ENCODE measurements at places on chromosomes 16 and 17. TPM values are rescaled to one million over a fixed set of nuclear protein-coding genes. Genes with fewer than 3 reads are reported as not detected.

AFMID gene
- 72.9 TPM for total RNA-seq

DNA sequence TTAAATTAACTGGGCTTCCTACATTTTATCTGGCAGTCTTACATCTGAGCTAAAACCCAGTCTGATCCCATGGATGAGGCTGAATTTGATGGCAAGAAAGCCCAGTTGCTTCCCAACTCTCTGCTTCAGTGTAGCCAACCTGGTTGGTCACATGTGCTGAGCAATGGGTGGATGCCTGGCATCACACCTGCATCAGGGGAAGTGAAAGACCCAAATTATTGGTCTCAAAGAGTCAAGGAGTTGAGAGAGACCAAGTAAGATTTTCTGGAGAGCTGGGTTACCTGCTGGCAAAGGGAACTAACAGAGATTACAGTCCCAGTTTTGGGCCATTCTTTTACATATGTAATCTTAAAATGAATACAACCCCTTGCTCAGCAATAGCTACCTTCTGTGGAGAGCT lies 38.8 kb downstream of the RGS9 start:
- H3K4me1 ChIP-seq = no peaks in the 10 kb centered on the region
- no peaks in the 10 kb centered on the region for H3K36me3 ChIP-seq
- no peak overlapping the region for H3K4me3 ChIP-seq
- no peak overlapping the region for H3K27ac ChIP-seq

- H3K27ac ChIP-seq = no peak overlapping the region
- no peak for DNase-seq
- no peaks in the 10 kb centered on the region for H3K4me1 ChIP-seq
- H3K36me3 ChIP-seq = no peaks in the 10 kb centered on the region
- no peak overlapping the region for H3K4me3 ChIP-seq
These were observed 119.6 kb downstream of the CYLD start for GRCh38 chr16:50861451-50861850.

FOXL1 gene
- 0.75 TPM for total RNA-seq

DNA sequence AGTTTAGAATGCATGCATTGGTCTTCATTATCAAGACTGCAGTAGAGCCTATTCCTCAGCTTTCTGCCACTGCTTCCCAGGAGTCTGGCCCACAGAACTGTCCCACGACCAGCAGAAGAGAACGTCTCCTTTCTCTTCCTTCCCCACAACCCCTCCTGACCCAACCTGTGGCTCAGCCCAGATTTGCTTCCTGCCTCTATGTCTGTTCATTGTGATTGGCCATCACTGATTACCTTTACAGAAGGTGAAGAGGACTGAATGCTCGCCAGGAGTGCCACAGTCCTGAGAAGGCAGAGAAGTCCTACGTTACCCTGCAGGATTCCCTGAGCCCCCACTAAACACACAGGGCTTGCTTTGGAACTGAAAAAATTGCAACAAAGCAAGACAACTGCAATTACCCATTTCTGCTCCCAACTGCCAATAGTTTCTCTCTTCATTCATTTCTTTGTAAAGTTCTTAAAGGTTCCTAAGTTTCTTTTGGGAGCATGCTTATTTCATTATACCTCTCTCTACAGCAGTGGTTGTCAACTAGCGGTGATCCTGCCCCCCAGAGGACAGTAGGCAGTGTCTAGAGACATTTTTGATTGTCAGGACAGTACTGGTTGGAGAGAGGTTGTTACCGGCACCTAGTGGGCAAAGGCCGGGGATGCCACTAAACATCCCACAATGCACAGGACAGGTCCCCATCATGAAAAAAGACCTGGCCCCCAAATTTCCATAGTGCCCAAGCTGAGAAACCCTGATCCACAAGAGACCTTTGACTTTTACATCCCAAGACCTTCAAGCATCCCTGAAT lies 4.5 kb upstream of the NAT9 start:
- DNase-seq = no peak
- H3K4me1 ChIP-seq = peaks cover 5% of the 10 kb centered on the region
- H3K4me3 ChIP-seq = no peak overlapping the region
- H3K36me3 ChIP-seq = no peaks in the 10 kb centered on the region
- H3K27me3 ChIP-seq = no peaks in the 10 kb centered on the region

DNA sequence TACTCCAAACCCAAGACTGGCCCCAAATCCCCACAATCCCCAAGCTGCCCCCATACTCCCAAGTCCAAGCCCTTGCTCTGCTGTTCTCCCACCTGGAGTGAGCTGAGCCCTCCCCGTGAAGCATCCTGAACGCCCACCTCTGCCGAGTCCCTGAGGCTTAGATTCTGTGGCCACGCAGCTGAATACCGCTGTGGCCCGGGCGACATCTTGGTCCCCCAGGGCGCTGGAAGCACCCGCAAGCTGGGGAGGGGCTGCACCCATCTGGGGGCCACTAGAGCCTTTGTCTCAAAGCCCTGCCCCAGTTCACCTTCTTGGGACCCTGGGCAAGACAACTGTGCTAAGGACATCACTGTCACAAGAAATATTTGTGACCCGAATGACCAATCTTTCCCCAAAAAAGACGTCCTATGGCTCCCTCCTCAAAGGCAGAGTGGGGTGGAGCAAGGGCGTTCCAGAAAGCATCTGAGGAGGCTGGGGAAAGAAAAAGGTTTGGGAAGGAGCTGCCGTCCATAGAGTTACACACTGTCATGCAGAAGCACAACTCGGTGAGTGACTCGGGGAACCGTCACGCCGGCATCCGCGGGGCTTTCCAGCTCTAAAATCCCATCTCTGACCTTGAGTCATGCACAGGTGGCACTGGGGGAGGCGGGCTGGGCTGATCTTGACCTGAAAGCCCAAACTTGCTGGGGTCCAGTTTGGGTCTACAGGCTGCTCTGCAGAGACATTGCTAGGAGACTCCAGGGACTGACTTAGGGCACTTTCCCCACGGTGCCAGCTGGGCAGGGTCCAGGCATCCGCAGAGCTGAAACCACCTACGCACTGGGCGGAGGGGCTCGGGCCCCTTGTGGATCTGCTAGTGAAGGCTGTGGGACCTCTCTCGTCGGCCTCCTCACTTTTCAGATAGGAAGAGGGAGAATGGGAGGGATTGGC lies 6.6 kb downstream of the PTX4 start:
- no peak overlapping the region for H3K4me3 ChIP-seq
- peaks cover 17% of the 10 kb centered on the region for H3K27me3 ChIP-seq
- no peaks in the 10 kb centered on the region for H3K36me3 ChIP-seq
- H3K4me1 ChIP-seq = no peaks in the 10 kb centered on the region
- no peak for DNase-seq
- H3K27ac ChIP-seq = no peak overlapping the region

KRT28 gene
- not detected for total RNA-seq

CIBAR2 gene
- not detected for total RNA-seq

- no peak overlapping the region for H3K27ac ChIP-seq
- H3K36me3 ChIP-seq = no peaks in the 10 kb centered on the region
- no peaks in the 10 kb centered on the region for H3K27me3 ChIP-seq
- H3K4me3 ChIP-seq = no peak overlapping the region
- no peak for DNase-seq
These were observed 215.7 kb downstream of the IRX3 start for GRCh38 chr16:54070789-54071343.

DNA sequence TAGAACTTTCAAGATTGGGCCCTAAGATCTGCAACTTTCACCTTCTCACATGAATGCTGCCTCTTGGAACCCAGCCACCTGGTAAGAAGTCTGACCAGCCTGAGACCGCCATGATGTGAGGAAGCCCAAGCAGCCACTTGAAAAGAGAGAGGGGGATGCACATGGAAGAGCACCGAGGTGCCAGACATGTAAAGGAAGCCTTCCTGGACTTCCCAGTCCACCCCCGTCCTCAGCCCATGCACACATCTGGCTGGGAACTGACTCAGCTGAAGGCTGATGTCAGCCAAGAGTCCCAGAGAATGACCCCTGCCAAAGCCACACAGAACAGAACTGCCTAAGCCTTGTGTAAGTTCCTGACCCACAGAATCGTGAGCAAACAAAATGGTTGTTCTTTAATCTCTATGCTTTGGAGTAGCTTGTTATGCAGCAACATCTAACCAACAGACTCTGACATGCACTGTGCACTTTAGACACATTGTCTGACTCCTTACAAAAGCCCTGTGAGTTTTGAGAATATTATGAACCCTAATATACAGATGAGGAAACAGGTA lies 86.7 kb downstream of the RMI2 start:
- H3K36me3 ChIP-seq = no peaks in the 10 kb centered on the region
- no peak for DNase-seq
- no peaks in the 10 kb centered on the region for H3K4me1 ChIP-seq
- no peak overlapping the region for H3K27ac ChIP-seq
- H3K27me3 ChIP-seq = no peaks in the 10 kb centered on the region

GRCh38 chr16:19232988-19233387 lies 52.5 kb upstream of the CLEC19A start:
- no peaks in the 10 kb centered on the region for H3K27me3 ChIP-seq
- no peaks in the 10 kb centered on the region for H3K4me1 ChIP-seq
- no peak overlapping the region for H3K27ac ChIP-seq
- no peaks in the 10 kb centered on the region for H3K36me3 ChIP-seq
- no peak overlapping the region for H3K4me3 ChIP-seq
- no peak for DNase-seq

DNA sequence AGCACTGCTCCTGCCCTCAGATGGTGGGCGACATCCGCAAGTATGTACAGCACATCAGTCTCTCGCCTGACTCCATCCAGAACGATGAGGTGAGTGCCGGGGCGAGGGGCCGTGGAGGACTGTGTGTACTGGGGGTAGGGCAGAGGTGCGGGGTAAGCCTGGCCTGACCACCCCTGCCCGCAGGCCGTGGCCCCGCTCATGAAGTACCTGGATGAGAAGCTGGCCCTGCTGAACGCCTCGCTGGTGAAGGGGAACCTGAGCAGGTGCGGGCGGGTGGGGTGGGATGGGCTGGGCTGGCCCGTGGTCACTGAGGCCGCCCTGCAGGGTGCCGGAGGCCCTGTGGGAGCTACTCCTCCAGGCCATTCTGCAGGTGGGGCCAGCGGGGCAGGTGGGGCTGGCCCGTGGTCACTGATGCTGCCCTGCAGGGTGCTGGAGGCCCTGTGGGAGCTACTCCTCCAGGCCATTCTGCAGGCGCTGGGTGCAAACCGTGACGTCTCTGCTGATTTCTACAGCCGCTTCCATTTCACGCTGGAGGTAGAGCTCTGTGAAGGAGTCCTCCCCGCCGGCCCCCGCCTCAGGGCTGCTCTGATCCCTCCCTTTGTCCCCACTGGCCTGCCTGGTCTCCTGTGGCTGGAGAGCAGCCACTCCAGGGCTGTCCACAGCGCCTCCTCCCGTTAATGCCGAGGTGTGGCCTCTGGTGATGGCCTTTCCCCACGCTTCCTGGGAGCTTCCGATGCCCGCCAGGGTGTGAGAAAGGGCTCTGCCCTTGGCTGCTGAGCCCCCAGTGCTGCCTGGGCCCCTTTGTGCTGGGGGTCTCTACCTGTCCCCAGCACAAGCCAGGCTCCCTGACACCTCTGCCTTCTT lies 5.0 kb downstream of the TSR3 start:
- H3K27me3 ChIP-seq = no peaks in the 10 kb centered on the region
- no peak for DNase-seq
- H3K36me3 ChIP-seq = no peaks in the 10 kb centered on the region

NOTUM gene
- not detected for total RNA-seq

DNA sequence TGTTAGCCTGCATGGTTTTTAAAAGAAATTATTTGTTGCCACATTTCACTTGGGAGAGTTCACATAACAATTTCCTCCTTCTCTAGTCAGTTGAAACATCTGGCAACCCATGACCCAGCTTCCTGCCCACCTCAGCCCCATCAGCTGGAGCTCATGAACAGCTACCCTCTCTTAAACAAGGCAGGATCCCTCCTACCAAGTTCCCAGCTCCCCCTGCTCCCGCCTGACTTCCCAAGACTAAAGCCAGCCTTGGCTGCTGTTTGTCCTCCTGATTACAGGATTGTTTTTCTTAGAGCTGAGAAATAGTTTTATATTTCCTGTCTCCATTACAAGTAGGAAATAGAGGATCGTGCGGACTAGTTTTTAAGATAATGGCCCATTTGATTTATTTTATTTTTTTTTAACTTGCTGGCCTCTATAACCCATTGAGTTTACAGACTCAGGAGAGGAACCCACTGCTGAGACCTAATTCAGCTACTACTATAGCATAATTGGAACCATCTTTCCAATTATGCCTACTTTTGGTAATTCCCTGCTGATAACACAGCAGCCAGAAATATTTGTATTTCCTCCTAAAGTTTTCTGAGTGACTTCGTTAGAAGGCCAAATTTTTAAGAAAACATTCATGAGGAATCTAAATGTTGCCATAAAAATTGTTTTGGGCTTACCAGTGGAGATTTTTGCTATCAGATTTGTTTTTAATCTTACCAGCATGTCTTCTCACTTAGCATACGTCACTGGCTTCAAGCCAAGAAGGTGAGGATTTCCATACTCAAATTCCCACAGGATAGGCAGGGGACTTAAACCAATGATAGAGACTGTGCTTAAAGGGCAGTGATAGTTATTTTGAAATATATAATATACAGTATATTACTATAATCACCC lies 90.0 kb downstream of the ELAC2 start:
- H3K27me3 ChIP-seq = no peaks in the 10 kb centered on the region
- H3K4me1 ChIP-seq = no peaks in the 10 kb centered on the region
- no peak overlapping the region for H3K4me3 ChIP-seq
- DNase-seq = no peak

DNA sequence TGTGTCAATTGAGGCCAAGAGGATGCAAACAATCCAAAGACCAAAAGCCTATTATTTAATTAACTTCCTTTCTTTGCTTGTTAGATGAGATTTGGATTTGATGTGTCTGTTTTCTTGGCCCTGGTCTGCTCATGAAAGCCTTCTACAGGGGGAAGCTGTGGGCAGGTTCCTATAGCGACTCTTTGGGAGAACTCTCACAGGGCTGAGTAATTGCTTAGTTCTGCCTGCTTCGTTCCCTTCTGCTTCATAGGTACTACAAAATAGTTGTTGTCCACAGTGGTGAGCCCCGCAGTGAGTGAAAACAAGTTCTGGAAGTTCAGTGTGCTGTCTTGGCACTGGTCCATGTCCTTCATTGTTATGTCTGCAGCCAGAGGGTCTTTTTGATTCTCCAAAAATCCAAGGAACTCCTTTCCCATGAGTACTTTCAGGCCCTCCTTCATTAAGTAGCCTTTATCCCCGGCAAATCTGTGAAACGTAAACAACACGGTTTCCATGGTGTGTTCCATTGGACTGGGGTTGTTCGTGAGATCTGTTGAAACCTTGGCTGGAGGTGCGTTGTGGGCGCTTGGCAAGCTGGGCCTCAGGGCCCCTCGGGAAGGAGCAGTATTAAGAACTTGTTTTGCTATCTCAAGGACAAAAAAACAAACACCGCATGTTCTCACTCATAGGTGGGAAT lies 30.0 kb upstream of the ANKRD40CL start:
- H3K4me1 ChIP-seq = no peaks in the 10 kb centered on the region
- H3K4me3 ChIP-seq = no peak overlapping the region
- H3K27me3 ChIP-seq = no peaks in the 10 kb centered on the region
- no peaks in the 10 kb centered on the region for H3K36me3 ChIP-seq
- H3K27ac ChIP-seq = no peak overlapping the region
- no peak for DNase-seq

GUCY2D gene
- total RNA-seq = 0.14 TPM

- no peaks in the 10 kb centered on the region for H3K4me1 ChIP-seq
- H3K27ac ChIP-seq = no peak overlapping the region
- no peaks in the 10 kb centered on the region for H3K36me3 ChIP-seq
- DNase-seq = no peak
These were observed 8.1 kb upstream of the PSMC5 start for GRCh38 chr17:63819131-63819530.

GRCh38 chr16:66383551-66383950 lies 17.1 kb downstream of the CDH5 start:
- no peaks in the 10 kb centered on the region for H3K36me3 ChIP-seq
- H3K27ac ChIP-seq = no peak overlapping the region
- H3K4me1 ChIP-seq = peaks cover 3% of the 10 kb centered on the region
- no peaks in the 10 kb centered on the region for H3K27me3 ChIP-seq
- no peak overlapping the region for H3K4me3 ChIP-seq
- DNase-seq = no peak

GRCh38 chr16:14354561-14355351 lies 275.3 kb downstream of the PARN start:
- no peaks in the 10 kb centered on the region for H3K4me1 ChIP-seq
- no peak for DNase-seq
- H3K27me3 ChIP-seq = no peaks in the 10 kb centered on the region
- no peak overlapping the region for H3K4me3 ChIP-seq
